ENCODE measurements at places on chromosomes 6 and 20. TPM values are rescaled to one million over a fixed set of nuclear protein-coding genes. Genes with fewer than 3 reads are reported as not detected.

PCSK2 gene
- not detected for total RNA-seq

FAM83B gene
- 0.03 TPM for total RNA-seq

CLVS2 gene
- total RNA-seq = not detected

COL9A1 gene
- not detected for total RNA-seq

FAM217A gene
- total RNA-seq = not detected

EPPIN gene
- 0.39 TPM for total RNA-seq

VIP gene
- total RNA-seq = 0.10 TPM

MEP1A gene
- not detected for total RNA-seq

OR2H1 gene
- not detected for total RNA-seq

C6orf132 gene
- total RNA-seq = 0.66 TPM

DHX35 gene
- total RNA-seq = 9.0 TPM

RIPOR3 gene
- 0.33 TPM for total RNA-seq

ADTRP gene
- 9.0 TPM for total RNA-seq

KIF6 gene
- total RNA-seq = 0.33 TPM

SYNDIG1 gene
- 1.4 TPM for total RNA-seq

MCHR2 gene
- total RNA-seq = not detected

TGM3 gene
- total RNA-seq = not detected

ARFGEF3 gene
- total RNA-seq = 1.0 TPM

EMILIN3 gene
- not detected for total RNA-seq

NOX3 gene
- not detected for total RNA-seq

MAP3K4 gene
- total RNA-seq = 25.5 TPM

CGAS gene
- total RNA-seq = 3.3 TPM

PPARD gene
- 17.1 TPM for total RNA-seq

NRM gene
- total RNA-seq = 3.3 TPM

PDE10A gene
- total RNA-seq = 8.5 TPM

PARD6B gene
- total RNA-seq = 0.20 TPM

SPEF1 gene
- total RNA-seq = 0.20 TPM

BMP7 gene
- total RNA-seq = not detected

MLIP gene
- 0.40 TPM for total RNA-seq

SMOC2 gene
- 0.13 TPM for total RNA-seq

PLAGL1 gene
- total RNA-seq = 48.2 TPM

ARHGAP40 gene
- not detected for total RNA-seq

SIRPA gene
- total RNA-seq = 13.6 TPM

OR2H2 gene
- not detected for total RNA-seq
